ENCODE measurements at places on chromosomes 11 and 22.

DNA sequence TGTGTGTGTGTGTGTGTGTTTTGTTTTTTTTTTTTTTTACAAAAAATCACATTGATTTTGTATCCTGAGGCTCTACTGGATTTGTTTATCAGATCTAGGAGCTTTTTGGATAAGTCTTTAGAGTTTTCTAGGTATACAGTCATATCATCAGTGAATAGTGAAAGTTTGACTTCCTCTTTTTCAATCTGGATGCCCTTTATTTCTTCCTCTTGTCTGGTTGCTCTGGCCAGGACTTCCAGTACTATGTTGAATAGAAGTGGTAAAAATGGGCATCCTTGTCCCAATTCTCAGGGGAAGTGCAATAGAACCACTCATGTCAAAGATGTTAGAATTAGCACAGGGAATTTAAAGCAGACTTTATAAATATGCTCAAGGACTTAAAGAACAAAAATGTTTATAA is 32.6 kb upstream of the PRDM11 start:
- no peak for DNase-seq

DNA sequence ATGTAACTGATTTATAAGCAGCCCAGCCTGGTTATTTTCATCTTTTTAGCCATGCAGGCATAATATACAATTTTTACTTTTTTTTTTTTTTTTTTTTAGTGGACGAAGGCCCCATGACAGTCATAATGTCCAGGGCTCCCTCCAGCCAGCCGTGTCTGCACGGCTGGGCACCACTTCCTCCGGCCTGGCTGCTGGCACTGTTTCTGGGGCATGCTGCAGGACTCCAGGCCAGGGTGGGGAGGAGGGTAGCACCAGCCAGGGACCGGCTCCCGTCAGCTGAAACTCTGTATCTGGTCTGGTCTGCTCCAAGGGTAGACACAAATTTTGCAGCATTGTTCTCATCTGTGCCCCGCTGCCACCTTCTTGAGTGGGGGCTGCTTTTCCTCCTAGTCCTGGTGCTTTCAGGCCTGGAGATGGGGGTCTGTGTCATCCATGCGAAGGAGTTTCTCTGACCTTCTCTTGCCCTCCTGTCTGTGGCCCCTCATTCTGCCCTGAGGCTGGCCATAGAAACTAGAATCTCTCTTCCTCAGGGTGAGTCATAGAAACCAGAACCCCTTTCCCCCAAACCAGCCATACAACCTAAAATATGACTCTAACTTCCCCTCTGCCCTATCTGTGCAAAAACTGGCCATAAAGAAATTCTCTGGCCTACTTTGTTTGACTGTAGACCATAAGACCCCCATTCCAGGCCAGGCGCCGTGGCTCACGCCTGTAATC is 9.2 kb upstream of the RRP7A start:
- no peak for DNase-seq

DNA sequence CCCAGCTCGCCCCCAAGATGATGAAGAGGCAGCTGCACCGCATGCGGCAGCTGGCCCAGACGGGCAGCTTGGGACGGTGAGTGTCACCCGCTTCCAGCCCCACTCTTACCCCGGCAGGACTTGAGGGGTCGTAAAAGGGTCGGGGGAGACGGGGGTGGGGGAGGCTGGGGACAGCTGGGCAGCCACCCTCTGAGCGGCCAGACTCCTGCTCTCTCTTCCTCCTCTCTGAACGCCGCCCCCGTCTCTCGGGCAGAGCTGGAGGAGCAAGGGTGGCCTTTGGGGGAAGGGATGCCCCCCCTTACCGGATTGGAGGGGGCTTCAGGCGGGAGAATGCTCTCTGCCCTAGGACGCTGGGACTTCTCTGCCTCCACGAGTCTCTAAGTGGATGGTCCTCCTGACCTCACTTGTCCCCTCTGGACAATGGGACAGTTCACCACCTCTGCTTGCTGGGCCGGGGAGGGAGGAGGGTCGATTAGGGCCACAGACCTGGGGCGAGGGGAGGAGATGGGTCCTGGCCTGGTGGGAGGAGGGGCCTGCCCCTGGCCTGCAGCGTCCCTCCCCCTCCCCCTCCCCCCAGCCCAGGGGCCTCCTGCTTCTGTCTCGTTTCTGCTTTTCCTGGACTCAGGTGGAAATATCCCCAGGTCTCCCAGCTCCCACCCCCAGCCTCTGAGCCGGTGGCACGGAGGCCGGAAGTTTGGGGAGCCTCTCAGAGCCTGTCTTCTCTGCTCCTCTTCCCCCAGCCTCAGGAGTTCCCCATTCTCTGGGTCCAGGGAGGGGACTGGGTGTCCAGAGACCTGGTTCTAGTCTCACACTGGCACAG is 512 bp downstream of the SH3BP1 start:
- no peak for DNase-seq

DNA sequence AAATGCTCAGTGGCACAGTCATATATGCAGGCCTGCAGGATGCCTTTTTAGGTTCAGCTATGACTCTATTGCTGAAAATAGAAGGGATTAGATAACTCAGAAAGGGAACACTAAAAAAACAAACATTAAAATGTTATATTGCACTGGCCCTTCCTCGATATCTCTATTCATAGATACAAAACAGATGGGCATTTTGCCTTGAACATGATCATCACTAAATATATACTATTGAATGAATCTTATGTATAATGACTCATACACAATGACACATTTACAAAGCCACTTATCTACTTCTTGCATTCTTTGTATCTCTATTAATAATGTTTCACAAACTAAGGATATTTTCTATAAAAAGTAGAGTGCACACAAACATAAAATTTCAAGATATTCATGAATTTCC is 2352.8 kb upstream of the RAG2 start:
- DNase-seq, result no peak

- DNase-seq, result no peak
Measured at GRCh38 chr11:107973641-107974040, 35.1 kb upstream of the CUL5 start.

GRCh38 chr22:43066844-43067385 is 22.3 kb downstream of the TTLL1 start:
- no peak for DNase-seq

DNA sequence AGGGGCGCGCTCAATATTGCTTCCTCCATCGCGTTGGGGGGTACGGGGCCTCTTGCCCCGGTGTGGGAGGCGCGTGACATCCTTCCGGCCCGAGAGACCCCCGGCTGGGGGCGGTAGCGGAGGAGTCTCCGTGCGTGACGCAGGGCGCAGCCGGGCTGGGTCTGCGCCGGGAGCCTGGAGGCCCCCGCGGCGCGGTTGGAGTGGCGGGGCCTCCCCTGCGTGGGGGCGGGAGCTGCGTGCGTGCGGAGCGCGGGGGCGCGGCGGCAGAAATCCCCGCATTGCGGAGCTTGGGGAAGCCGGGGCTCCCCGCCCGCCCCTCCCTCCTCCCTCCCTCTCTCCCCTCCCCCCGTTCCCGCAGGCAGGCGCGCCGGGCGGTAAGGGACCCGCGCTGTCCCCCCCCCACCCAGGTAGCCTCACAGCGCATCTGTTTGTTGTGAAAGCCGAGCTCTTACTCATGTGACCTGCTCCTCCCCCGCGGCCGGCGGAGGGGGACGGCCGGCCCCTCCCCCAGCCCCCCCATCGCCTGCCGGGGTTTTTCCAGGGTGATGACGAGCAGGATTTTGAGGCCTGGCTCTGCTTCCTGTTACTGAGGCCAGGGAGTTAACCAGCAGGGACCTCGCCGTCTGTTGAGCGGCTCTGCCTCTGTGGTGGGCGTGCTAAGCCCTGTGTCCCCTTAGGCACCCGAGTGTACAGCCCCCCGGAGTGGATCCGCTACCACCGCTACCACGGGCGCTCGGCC is 1.6 kb downstream of the PIM3 start:
- peak; percentile 91 for DNase-seq

DNA sequence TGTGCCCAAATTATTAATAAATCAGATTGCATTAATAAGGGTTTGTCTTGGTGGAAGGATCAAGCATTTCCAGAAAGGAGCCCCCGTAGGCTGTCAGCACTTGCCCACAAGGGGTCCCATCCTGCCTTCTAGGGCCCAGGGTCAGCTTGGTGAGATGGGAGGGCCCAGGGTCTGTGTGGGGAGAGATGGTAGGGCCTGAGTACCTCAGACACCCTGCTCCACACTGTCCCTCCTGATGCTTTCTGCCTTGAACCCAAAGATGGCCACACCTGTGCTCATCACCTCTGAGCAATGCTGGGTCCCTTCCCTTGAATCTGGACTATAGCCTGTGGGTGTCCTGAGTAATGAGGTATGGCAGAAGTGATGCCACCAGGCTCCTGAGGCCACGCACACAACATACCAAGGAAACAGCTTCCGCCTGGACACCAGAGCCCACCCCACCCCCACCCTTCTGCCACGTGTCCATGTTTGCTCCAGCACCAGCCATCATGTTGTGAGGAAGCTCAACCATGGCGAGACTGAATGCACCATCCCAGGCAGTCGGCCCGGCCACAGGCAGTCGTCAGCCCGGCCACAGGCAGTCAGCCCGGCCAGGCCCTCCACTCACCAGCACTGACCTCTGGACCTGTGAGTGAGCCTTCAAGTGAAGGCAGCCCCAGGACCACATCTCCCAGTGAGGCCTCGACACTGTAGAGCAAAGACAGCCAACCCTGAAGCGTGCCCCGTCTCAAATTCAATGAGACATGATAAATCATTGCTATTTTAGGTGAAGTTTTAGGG is 6.8 kb downstream of the BET1L start:
- DNase-seq, result no peak

DNA sequence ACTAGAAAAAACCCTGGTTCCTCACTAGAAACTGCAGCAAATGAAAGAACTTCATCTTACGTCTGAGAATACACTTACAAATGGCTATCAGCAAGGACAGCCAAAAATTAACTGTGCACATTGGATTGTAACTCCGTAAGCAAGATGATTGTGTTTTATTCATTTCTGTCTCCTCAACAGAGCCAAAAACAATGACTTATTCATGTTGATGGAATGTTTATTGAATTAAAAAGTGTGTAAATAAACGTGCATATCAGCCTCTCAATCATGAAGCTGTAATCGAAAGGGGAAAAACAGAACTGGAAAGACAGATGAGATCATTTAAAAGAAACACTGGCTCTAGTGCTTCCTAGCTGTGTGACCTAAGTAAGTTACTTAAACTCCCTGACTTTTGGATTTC is 307.5 kb upstream of the ZC3H12C start:
- no peak for DNase-seq

- DNase-seq, result no peak
Measured at GRCh38 chr22:36991206-36991605, 28.0 kb downstream of the TST start.

DNA sequence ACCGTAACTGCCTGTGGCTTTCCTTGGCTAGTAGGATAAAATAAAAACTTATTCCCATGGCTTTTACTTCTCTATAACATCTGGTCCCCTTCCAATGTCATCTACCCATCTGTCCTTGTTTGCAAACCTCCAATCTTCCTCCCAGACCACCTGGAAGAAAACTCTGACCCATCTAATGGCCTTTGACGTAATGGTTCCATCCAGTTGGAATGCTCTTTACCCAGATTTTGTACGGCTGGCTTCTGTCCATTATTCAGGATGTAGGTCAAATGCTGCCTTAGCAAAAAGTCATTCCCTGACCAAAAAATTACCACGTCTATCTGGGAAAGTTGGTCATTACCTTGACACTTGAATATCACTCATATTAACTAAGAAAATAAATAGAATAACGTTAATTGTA is 577.9 kb upstream of the ANO5 start:
- DNase-seq, result no peak

DNA sequence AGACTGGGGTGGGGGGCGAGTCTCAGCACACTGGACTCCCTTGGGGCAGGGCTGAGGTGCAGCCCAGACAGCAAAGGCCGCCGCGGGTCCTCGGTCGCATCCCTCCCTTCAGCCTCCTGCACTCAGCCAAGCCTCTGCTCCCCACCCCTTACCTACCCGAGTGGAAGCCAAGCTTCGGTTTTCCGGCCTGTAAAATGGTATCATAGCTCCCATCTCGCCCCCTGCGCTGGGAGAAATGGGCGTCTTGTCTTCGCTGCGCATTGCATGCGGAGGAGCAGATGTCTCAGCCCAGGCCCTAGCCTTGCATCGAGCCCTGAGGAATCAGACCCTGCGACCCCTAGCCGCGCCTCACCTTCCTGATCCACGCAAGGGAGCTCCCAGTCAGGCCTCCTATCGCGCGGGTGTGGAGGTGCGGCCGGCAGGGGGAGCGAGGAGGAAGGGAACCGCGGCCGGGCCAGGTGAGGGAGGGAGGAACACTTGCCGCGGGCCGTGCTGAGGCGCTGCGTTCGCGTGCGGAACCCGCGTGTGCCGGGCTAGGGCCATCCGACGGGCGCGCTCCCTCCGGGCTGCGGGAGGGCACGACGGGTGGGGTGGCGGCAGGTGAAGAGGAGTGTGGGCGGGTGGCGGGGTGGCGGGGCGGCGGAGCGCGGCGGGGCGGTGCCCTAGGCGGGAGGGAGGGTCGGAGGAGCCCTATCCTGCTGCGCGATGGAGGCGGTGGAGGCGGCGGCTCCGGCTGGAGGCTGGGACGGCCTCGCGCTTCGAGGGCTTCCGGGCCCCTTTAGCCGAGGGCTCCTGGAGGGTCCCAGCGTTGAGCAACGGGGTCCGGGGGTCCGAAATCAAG is 4.1 kb upstream of the TBX1 start:
- DNase-seq, result peak; percentile 44

GRCh38 chr11:68905421-68906360 is 2.0 kb downstream of the IGHMBP2 start:
- no peak for DNase-seq

GRCh38 chr11:3867209-3868091 is 12.0 kb downstream of the STIM1 start:
- no peak for DNase-seq

DNA sequence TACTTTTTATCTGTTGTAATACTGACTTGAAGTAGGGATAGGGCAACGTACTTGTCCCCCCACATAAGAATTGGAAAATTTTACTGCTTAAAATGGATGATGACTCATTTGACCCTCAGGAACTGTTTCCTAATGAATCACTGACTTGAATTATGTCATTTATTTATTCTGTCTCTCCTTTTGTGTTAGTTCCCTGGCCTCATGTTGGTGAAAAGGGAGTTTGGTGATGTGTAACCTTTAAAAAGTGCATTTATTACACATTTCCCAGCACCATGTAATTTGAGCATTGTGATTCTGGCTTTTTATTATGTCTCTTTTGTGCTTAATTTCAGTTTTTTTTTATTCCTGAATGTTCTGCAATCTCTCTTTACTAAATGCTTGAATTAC is 20.3 kb upstream of the PGM2L1 start:
- no peak for DNase-seq

- no peak for DNase-seq
Measured at GRCh38 chr11:1880746-1881441, 10.8 kb downstream of the PRR33 start.

DNA sequence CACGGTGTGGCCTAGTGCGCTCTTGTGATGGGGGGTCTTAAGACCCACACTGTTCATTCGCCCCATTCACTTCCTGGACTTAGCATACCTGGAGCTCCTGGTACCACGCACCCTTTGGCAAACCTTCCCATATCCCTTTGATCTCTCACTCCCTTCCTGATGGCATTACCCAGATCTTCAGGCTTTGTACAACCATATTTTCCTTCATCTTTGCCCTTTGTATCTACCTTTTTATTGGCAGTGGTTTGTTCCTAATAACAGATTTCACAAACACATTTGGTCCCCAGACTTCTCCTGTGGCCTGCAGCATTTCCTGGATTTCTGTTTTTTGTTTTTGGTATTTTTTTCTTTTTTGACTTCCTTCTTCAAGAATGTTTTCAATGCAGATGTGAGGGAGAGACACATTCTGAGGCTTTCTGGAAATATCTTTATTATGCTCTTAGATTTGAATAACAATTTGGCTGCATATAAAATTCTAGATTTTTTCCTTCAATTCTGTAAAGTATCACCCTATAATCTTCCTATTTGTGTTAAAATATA is 16.1 kb upstream of the IFITM3 start:
- DNase-seq, result no peak
